ENCODE measurements at places on chromosomes 2 and 18. TPM values are rescaled to one million over a fixed set of nuclear protein-coding genes. Genes with fewer than 3 reads are reported as not detected.

STARD7 gene
- 119 TPM for total RNA-seq

DSG3 gene
- total RNA-seq = 0.36 TPM

DNA sequence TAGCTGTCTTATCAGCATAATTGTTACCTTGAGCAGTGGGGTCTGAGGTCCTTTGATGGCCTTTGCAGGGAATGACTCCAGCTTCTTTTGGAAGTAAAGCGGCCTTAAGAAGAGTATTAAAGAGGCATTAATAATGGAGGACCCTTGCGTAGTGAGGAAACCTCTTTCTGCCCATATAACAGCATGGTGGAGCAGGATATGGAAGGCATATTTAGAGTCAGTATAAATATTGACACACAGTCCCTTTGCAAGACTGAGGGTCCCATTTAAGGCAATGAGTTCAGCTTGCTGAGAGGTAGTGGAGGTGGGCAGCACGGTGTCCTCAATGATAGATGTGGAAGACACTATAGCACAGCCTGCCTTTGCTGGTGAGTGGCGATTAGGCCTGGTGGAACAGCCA is 32.7 kb downstream of the NCL start:
- no peak for DNase-seq
- no peaks in the 10 kb centered on the region for H3K4me1 ChIP-seq
- H3K4me3 ChIP-seq = no peak overlapping the region

VAMP8 gene
- 50.7 TPM for total RNA-seq

GRCh38 chr18:2293109-2293839 is 278.0 kb downstream of the METTL4 start:
- no peak overlapping the region for H3K4me3 ChIP-seq
- H3K4me1 ChIP-seq = no peaks in the 10 kb centered on the region
- H3K27me3 ChIP-seq = no peaks in the 10 kb centered on the region
- no peak for DNase-seq

- peaks cover 35% of the 10 kb centered on the region for H3K4me1 ChIP-seq
- H3K4me3 ChIP-seq = no peak overlapping the region
- peak; percentile 73 for DNase-seq
- peaks cover 4% of the 10 kb centered on the region for H3K36me3 ChIP-seq
- H3K27ac ChIP-seq = peak overlapping the region; percentile 91
- H3K27me3 ChIP-seq = no peaks in the 10 kb centered on the region
Observed at GRCh38 chr2:105812180-105813044, 67.7 kb downstream of the NCK2 start.

Measured in hepatocyte (in vitro differentiated cells).